Ecto neural progenitor cell (in vitro differentiated cells): ENCODE measurements at places on chromosomes 11 and 22.

GRCh38 chr11:130261571-130261970, 53.1 kb downstream of the ZBTB44 start:
- no peak for DNase-seq

DNA sequence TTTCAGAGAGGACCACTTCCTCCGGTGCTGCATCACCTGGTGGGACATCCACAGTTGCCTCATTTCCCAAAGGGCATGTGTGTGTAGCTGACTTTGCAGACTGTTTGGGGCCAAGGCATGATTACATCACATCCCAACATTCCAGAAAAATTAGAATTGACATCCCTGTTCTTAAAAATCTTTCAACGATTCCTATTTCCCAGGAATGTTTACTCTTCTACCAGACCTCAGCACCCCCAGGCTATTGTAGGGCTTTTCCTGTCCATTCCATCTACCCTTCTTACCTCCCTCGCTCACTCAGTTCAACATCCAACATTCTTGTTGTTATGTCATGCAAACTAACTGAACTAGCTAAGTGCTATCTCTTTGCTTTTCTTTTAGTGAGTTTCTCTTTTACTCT, 37.3 kb downstream of the PIWIL4 start:
- no peak for DNase-seq

GRCh38 chr11:2132246-2132645, 6.9 kb downstream of the IGF2 start:
- DNase-seq, result no peak

- DNase-seq, result peak; percentile 93
Observed at GRCh38 chr11:67288452-67289225, 464 bp upstream of the ANKRD13D start.

DNA sequence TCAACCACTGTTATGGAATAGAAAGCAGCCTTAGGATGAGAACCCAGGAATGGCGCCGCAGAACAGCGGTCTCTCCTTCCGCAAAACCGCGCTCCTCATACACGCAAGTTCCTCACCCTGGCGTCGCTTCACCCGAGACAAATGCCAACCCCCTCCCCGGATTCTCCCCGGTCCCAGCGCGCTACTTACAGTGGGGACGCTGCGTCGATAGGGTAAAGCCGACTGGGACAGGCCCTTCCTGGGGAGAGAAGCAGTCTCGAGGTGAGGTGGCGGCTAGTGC, 287 bp downstream of the RPS13 start:
- DNase-seq, result no peak

DNA sequence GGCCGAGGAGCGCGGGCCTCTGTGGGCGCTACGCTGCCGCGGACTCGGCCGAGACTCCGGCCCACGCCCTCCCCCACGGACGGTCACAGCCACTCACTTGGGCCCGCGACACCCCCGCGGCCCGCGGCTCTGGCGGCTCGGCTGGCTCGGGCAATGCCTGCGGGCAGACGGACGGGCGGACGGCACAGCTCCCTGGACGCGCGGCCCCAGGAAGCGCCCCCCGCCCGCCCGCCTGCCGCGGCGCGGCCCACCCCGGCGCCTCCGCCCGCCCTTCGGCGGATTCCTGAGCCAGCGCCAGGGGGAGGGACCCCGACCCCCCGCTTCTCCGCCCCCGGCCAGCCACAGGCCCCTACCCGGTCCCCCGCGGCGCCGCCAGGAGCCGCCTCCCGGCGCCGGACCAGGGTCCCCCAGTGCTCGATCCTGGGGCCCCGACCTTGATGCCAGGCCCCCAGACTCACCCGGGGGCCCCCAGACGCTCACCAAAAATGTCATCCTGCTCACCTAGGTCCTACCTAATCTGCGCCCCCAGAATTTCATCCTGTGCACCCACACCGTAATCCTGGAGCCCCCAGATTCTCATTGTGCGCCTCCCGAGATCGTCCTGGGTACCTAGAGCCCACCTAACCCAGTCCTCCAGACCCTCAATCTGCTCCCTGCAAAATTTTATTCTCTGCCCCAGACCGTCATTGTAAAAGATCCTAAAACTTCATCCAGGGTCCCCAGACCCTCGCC, at the start of gene EFEMP2:
EFEMP2 (minus strand) TSS at position 215 of the 732 bp plus-strand sequence. CDS start 446 bp downstream, outside the sequence.
- DNase-seq, result no peak

GRCh38 chr11:69508974-69509373, 27.5 kb downstream of the LINC01488 start:
- no peak for DNase-seq

- DNase-seq, result no peak
Observed at GRCh38 chr11:5229796-5230195, 2.9 kb upstream of the HBB start.

- DNase-seq, result no peak
Observed at GRCh38 chr11:120575461-120575860, 63.9 kb downstream of the GRIK4 start.

- no peak for DNase-seq
Observed at GRCh38 chr11:33920838-33921613, 29.1 kb upstream of the LMO2 start.

- DNase-seq, result no peak
Observed at GRCh38 chr11:17855531-17856290, 121.1 kb downstream of the KCNC1 start.

GRCh38 chr22:39468487-39469325, 11.9 kb downstream of the MGAT3 start:
- DNase-seq, result no peak

DNA sequence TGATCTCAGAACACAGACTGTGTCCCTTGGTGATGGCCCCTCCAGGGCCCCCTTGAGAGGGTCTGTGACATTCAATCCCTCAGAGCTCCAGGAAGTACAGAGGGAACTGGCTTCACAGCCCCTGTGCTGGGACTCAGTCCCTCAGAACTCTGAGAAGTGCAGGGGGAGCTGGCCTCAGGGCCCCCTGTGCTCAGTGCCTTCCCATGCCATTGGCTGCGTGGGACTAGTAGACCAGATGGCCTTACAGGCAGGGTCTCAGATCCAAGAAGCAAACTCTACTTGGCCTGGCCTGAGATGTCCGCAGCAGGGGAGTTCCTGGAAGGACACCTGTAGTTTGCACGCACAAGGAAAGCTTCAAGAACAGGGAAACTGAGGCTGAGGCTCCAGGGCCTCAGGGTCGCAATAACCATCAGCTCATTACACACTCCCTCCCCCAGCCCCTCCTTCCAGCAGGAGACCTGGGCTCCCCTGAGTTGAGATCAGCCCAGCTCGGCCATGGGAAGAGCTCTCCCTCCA, 138.4 kb downstream of the BRD1 start:
- DNase-seq, result no peak

DNA sequence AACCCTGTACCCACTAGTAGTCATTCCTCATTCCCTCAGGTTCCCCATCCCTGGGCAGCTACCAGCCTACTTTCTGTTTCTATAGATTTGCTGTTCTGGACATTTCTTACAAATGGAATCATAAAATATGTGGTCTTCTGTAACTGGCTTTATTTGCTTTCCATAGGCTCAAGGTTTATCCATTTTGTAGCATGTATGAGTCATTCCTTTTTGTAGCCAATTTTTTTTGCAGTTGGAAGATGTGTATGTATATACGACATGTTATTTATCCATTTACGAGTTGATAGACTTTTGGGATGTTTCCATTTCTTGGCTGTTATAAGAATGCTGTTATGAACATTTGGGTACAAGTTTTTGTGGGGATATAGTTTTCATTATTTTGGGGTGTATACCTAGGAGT, 130.6 kb downstream of the WNT11 start:
- no peak for DNase-seq

GRCh38 chr11:112481893-112482292, 221.2 kb upstream of the PLET1 start:
- no peak for DNase-seq

DNA sequence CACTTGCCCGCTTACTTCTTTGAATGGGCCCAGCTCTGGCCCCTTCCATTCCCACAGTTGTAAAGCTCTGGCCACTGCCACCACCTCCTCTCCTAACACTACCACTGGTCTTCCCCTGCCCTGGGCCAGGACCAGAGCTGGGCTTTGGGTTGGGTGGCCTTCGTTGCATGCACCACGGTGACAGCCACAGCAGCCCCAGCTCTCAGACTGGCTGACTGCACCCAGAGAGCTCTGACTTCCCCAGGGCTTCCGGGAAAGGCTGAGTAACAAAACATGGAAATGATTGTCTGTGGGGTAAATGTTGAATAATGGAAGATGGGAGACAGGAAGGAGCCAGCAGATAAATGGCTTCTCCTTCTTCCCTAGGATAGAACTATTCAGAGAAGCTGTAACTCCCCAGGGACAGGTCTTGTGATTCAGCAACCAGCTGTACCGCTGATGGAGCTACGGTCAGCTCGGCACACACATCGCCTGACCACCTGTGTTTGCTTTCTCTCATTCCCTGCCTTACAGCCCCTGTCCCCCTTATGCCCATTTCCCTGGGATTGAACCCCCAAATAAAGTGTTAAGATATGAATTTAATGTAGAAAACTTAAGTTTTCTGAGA, 27.6 kb downstream of the SCN4B start:
- DNase-seq, result no peak

GRCh38 chr11:10875430-10876021, 17.7 kb upstream of the ZBED5 start:
- DNase-seq, result no peak

GRCh38 chr11:66866511-66866986, 9.7 kb downstream of the LRFN4 start:
- DNase-seq, result no peak

- no peak for DNase-seq
Observed at GRCh38 chr22:41340357-41340756, 39.0 kb downstream of the ZC3H7B start.

DNA sequence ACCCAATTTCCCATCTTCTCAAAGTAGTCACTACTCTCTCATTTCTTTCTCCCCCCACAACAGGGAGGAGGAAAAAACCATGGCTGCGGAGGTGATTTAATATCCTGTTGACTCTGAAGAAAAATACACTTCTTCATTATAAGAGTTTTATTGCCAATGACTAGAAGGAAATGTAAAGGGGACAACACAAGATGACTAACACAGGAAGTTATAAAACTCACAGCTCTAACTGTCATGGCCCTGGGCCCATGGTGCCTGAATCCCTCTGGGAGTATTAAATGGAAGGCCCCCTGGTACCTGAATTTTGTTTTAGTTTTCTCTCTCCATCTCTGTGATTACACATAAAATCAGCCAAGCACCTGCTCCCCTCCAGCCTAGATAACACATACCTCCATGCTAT, 352.8 kb upstream of the FAT3 start:
- no peak for DNase-seq

DNA sequence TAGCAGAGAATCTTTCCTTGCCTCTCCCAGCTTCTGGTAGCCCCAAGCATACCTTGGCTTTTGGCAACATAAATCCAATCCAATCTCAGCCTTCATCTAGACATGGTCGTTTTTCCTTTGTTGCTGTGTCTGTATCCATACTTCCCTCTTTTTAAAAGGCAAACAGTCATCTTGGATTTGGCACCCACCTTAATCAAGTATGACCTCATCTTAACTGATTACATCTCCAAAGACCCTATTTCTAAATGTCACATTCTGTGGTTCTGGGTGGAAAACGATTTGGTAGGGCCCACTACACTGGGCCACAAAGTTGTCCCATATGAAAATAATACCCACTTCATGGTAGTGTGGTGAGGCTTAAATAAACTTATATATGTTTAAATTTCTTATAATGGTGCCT, 852 bp downstream of the BUD13 start:
- no peak for DNase-seq

GRCh38 chr11:29485641-29486040, 531.2 kb downstream of the KCNA4 start:
- DNase-seq, result no peak
